ENCODE measurements at places on chromosomes 1 and 21. TPM values are rescaled to one million over a fixed set of nuclear protein-coding genes. Genes with fewer than 3 reads are reported as not detected.

CFAP107 gene
- not detected for total RNA-seq

PDE4B gene
- total RNA-seq: 49.5 TPM

IFNLR1 gene
- total RNA-seq: not detected

PEAR1 gene
- total RNA-seq: 5.4 TPM

POLR3GL gene
- 28.6 TPM for total RNA-seq

VHLL gene
- not detected for total RNA-seq

HES5 gene
- not detected for total RNA-seq

IFT25 gene
- total RNA-seq: 24.6 TPM

ERICH3 gene
- 0.24 TPM for total RNA-seq

CTH gene
- 7.3 TPM for total RNA-seq

MGST3 gene
- total RNA-seq: 250 TPM

UQCRH gene
- total RNA-seq: 425 TPM

GRCh38 chr1:7473223-7474142 lies 297.6 kb upstream of the VAMP3 start:
- no peak for DNase-seq

- peak; percentile 38 for DNase-seq
Observed at GRCh38 chr21:31343680-31344480, at the start of gene TIAM1. Gene TIAM1, minus strand, starts transcription at chr21:31344261. Its CDS starts 77,289 bp downstream, at chr21:31266972.

DNA sequence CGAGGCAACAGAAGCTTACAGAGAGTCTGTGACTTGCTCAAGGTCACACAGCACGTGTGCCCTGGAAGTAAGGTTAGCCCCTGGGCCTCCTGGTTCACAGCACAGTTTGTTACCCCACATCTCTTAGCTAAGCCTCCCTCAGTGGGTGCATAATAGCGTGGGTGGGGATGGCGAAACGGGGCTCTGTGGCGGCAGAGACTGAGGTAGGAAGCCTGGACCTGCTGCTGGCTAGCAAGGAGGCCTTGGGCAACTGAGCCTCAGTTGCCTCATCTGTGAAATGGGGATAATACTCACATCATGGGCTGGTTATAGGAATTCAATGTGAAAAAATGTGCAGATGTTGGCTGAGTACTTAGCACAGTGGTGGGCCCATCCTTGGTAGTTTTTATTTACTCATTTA lies 596 bp downstream of the PADI4 start:
- no peak for DNase-seq

GRCh38 chr1:204723131-204723787 lies 37.7 kb upstream of the LRRN2 start:
- DNase-seq: no peak

DNA sequence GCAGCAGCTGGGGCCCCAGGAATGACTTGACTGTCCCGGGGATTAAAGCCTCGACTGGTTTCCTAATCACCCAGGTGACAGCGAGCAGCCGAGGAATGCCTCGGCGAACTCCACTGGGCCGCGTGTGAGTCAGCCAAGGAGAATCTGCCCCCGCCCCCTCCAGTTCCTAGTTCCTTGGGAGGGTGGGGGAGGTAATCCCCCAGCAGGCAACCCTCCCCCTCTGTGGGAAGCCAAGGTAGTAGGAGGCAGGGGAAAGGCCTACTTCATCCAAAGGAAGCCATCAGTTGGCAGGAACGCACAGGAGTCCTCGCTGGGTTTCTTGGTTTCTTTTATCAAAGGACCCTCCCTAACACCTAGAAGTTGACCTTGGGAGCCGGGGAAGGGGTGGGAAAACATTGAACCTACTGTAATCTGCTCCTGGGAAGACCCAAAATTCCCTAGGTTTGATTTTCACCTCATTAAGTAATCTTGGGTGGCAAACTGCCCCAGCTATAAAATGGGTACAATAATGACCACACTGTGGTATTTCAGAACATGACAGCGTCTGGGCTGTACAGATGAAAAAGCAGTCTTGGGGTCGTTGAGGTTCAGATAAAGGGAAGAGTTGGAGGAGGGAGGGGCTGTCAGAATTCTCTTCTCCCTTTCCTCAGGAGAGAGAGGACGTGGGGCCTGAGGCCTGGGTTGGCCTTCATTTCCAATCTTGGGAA lies 1.4 kb downstream of the TENT5B start:
- DNase-seq: no peak

GRCh38 chr1:110444561-110444960 lies 6.4 kb upstream of the PROK1 start:
- no peak for DNase-seq

- DNase-seq: no peak
Observed at GRCh38 chr1:56339786-56340465, 239.4 kb downstream of the PLPP3 start.

GRCh38 chr21:33763582-33763899 lies 121.2 kb downstream of the ITSN1 start:
- DNase-seq: no peak

DNA sequence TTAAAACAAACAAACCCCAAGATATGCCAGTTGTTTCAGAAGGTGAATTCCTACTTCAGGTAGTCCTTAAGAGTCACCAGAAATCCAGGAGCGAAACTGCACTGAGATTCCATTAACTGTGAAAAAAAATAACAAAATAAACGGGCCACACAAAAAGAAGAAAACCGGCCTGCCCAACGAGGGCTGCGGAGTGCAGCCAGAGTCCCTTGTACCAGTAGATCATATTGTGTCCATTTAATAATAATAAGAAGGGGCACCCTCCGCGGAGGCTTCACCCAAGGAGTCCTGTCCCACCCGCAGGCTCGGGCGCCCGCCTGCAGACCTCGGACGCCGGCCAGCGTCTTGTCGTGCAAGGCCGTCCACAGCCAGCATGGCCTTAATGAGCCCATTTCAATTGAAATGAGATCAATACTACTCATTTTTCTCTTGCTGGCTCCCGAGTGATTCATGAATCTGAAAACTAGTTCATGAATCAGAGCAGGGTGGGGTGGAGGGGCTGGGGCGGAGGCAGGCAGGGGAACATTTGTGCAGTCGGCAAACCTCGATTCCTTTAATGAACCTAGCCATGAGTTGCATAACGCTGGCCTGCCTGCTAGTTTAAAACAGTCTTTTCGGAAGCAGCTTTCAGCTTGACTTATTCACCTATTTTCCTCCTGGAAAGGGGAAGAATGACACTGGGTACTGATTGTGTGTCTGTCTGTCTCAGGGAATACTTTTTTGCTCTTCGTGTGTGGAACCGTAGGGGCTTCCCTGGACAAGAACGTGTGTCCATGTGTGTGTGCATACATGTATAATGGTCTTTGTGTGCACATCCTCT lies 113.1 kb upstream of the IRF2BP2 start:
- no peak for DNase-seq

DNA sequence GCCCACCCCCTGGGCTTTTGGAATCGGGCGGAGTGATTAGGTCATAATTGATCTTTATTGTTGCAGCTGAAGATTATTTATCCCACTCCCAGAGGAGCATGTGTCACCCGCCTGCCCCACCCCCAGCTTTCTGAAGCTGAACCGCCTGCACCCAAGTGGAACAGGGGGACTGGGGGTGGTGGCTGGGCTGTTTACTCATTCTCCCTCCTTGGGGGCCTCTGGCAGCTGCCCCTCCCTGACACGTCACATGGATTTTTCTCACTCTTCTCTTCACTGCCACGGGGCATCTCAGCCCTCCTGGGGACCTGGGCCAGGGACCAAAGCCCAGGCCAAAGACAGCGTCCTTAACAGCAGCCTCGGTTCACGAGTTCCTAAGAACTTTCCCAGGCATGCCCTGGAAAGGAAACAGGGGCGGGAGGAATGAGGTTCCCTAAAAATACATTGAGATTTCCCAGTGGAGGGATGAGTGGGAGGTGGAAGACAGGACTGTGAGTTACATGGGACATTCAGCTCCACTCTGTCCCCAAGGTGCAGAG lies 31.6 kb upstream of the SOX13 start:
- DNase-seq: no peak

- DNase-seq: no peak
Observed at GRCh38 chr21:30842990-30843389, 13.4 kb upstream of the KRTAP7-1 start.

GRCh38 chr1:233679591-233680373 lies 65.9 kb downstream of the KCNK1 start:
- no peak for DNase-seq

GRCh38 chr1:19403256-19403655 lies 82.1 kb downstream of the CAPZB start:
- DNase-seq: no peak

GRCh38 chr1:209105701-209106100 lies 477.8 kb upstream of the CAMK1G start:
- DNase-seq: no peak

DNA sequence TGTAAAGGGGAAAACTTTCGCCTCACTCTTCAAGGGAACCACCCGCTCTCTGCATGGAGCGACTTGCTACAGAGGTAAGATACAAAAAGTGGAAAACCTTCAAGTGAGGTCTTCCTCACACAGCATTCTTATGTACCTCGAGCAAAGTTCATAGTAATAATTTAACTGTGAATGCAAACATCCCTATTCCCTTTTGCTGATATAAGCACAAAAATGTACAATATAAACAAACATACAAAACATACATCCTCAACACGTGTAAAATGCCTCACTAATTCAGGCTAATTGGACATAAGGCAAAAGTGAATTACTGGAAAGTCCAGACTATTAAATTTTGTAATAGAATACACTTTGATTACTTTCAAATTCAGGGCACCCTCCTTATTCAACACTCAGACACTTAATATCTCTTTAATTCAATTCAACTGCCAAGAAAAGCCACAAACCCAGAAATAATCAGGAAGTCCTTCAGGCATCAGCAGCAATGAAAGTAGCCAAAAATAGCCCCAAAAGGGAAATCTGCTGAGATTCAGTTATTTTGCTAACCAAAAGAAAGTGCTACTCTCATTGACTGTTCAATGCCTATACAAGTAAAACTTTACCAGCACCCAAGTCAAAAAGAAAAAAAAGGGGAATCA lies 15.2 kb upstream of the LMX1A start:
- no peak for DNase-seq

DNA sequence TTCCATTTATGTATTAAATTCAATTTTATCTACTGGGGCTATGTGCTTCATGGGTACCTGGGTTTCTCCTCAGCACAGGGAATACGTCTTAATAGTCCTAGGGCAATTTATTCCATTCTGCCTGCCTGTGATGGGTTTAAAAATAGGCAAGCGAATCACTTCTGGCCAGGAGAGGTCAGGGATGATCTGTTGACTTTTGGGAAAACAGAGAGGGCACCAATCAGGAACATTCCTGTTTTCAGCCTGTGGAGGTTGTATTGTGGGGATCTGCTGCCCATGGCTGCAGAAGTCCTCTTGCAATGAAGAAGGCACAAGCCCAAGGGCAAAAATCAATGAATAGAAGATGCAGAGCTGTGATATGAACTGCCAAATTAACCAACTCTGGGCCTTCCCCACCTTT lies 303.1 kb downstream of the CTH start:
- DNase-seq: no peak

GRCh38 chr1:2949966-2950925 lies 71.0 kb upstream of the ACTRT2 start:
- no peak for DNase-seq

DNA sequence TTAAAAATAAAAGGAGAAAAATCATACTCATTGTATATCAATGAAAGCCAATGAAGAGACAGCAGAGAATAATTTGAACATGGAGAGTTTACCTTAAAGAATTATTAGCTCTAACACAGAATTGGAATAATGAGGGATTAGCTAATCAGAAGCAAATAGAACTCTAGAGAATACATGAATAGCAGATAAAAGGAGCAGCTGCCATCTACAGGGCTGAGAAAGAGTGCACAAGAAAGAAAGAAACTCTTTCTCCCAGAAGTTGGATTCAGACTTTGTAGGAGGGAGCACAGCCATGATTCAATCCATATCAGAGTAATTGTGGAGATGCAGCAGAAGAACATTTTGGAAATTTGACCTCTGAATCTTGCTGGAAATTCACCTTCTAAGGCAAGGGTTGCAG lies 1171.2 kb downstream of the PLA2G4A start:
- DNase-seq: no peak

DNA sequence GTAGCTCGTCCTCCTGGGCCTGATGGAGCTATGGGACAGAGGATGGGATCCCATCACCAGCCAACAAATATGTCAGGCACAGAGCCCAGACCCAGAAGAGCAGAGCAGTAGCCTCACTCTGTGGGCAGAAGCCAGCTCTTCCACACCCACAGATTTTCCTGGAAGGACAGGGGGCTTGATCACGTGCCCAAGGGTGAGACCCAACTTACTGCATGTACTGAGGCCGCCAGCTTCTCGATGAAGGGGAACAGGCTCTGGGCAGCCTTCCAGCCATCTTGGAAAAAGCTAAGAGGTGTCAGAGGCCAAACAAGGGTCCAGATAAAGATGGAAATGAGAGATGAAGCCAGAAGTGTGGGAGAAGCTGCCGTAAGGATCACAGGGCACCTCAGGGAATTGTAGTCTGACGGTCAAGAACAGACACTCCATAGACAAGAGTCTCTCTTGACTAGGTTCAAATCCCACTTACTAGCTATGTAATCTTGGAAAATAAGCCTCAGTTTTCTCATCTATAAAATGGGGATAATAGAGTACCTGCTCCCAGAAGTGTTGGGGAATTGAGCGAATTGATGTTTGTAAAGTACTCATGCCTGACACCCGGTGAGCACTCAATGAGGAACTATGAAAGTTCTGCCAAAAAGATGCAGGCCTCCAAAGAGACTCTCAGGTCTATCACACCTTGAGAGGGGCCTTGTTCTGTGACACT lies 17.0 kb upstream of the TCEA3 start:
- DNase-seq: no peak

DNA sequence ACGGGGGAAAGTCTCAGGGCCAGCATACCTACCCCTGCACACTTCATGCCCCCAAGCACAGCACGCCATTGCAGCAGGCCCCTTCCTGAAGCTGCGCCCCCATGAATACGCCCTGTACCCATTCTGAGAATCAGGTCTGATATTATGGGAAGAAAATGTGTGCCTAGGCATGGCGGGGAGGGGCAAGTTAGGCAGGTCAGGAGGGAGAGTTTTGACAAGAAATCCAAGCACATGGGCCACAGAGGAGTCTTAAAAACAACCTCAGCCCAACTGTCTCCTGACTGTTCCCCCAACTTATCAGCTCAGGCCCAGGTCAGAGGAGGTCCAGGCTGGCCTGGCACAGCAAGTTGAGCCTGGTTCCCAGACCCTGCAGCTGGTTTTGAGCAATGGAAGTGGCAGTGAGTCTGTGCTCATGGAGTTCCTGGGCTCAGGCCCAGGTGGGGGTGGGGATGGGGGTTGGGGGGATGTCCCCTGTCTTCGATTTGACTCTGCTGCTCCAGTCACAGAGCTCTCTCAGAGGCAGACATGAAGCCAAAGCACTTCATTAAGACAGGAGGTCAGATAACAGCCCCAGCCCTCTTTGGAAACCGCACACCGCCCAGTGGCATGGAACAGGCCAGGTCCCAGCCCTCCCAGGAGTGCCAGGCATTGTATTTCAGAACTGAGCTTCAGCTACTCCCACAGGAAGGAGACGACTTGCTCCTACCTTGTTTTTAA lies 20.6 kb upstream of the BCAR3 start:
- no peak for DNase-seq

GRCh38 chr1:55916481-55916880 lies 662.9 kb downstream of the PLPP3 start:
- no peak for DNase-seq

DNA sequence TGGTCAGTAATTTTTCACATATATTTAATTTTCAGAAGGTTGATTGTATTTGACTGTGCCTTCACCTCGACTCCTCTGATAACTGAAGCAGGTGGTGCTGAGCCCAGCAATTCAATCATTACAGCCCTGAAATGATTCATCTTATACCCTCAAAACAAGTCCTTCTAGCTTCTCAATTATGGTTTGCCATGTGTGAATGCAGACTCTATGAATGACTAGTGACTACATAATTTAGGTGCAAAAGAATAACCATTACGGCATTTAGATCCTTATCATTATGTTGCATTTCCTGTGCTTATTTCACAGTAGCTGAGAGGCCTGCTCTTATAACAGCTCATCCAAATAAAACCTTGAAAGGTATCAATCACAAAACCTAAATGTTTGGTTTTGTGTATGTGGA lies 54.0 kb upstream of the COL11A1 start:
- no peak for DNase-seq
